ENCODE measurements at places on chromosomes 12 and 14.

DNA sequence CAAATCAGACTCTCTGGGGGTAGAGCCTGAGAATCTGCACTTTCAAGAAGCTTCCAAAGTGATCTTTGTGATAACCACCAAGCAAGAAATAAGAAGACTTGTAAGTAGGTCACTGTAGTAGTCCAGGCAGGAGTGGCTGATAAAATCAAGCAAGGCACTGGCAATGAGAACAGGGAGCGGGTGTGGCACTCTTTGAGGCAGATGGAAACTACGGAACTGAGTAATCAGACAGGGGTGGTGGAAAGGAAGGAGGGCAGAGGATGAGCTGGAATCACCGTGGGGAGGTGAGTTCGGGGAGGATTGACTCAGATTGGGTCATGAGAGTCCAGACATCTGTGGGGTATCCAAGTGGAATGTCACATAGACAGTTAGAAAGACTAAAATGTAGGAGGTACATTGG, 44.4 kb upstream of the PLXNC1 start:
- no peak for DNase-seq

DNA sequence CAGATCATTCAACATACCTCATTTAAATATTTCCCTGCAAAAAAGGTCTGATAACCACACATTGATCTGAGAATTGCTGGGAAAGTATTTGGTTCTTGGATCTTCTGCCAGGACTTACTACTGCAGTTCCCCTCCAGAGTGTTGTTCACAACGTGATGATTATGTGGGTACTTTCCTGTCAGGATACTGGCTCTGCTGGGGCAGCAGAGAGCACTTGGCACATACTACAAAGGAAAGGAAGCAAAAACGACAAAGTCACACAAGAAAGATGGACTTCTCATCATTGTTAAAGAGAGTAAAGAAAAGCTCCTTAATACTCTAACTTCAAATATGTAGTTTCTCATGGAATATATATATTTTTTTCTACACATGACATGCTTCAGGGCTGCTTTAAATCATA, 11.5 kb downstream of the GNS start:
- DNase-seq = no peak

GRCh38 chr14:71358209-71358931, 451.1 kb downstream of the PCNX1 start:
- no peak for DNase-seq

DNA sequence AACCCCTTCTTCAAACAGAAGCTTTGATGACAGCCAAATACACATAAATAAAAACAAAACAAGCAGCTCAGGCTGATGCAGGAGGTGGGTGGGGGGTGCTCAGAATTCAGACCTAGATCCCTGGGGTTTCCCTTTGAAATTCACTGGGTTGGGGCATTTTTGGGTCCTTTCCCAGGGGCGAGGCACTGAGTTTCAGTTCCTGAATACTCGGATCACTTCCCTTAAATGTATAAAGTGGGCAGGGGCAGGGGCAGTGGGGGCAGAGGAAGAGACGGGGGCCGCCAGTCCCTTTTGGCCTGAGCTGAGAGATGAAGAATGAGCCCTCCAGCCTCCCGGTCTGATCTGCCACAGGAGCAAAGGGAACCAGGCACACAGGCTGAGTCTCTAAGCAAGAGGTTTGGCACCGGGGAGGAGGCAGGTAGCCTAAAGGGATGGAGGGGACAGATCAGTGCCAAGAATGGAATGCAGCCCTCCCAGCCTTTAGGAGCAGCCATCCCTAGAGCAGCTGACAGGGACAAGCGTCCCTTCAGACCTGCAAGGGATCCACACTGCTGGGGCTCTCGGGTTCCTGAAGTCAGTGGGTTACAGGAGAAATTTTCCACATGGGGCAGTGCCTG, 20.3 kb downstream of the KDM2B start:
- DNase-seq = no peak

DNA sequence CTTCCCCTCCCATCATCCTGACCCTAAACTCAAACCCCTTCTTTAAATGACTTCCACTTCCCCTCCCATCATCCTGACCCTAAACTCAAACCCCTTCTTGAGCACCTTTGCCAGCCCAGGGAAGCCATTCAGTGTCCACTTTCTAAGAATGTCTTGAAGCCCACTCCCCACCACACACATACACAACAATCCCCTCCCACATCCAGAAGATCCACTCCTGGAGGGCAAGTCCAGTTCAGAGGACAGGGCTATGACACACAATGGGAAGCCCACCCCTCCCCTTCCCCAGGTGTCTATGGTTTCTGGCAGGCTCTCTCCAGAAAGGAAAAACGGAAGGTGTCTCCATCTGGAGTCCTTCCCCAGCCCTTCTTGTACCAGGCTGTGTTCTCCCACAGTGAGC, 117.1 kb downstream of the KCNA5 start:
- DNase-seq = no peak

- no peak for DNase-seq
These were observed 315.3 kb downstream of the DIO2 start for GRCh38 chr14:79896009-79896408.

- no peak for DNase-seq
These were observed 89.2 kb downstream of the CRADD start for GRCh38 chr12:93766371-93766770.

DNA sequence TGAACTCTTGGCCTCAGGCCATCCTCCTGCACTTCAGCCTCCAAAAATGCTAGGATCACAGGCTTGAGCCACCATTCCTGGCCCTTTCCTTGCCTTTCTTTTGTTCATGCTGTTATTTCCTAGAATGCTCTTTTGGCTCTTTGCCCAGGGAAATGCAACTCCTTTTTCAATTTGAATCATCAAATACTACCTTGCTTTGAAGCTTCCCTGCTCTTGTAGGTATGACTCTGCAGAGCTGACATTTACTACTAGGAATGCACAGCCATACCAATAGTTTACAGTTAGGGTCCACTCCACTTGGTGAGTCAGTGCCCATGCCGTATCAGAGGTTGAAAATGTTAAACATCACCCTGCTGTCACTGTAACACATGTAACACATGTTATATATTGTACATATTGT, 107.0 kb upstream of the CRY1 start:
- DNase-seq = no peak

GRCh38 chr14:102264775-102265174, 40.2 kb downstream of the MOK start:
- DNase-seq = no peak

DNA sequence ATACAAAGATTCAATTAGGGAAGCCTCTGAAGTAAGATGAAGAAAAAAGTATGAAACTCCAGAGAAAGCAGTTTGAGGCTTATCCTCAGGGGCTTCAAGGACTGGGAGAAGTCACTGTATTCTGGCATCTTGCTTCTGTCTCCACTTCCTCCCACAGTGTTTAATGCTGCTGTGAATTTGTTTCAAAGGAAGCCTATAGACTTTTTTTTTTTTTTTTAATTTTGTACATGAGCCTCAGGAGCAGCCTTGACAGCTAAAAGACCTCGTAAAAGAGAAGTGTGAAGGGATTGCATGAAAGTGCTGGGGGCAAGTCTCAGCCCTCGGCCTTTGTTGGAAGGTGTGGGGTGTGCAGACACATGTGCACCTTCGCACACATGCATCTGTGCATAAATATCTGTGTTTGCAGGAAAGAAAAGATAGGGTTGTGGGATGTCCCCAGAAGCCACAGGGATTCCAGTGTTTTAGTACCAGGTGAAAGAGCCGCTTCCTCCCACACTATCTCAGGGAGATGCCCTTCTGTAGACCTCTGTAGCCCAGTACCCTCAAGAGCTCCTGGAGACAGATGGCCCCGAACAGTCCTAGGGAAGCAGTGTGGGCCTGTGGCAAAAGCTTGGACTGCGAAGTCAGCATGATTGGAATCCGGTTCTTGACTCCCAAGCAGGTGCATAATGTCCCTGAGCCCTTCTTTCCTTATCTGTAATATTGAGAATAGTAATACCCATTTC, 193.5 kb upstream of the BCL2L14 start:
- DNase-seq = no peak

Measured in NCI-H1930 (cell line).